T-helper 17 cell (primary cell): ENCODE measurements at places on chromosomes 16 and 17.

- no peak for DNase-seq
Measured at GRCh38 chr16:14129502-14129901, 58.4 kb downstream of the MRTFB start.

- no peak for DNase-seq
Measured at GRCh38 chr17:78053777-78054468, 74.6 kb downstream of the TMC6 start.

DNA sequence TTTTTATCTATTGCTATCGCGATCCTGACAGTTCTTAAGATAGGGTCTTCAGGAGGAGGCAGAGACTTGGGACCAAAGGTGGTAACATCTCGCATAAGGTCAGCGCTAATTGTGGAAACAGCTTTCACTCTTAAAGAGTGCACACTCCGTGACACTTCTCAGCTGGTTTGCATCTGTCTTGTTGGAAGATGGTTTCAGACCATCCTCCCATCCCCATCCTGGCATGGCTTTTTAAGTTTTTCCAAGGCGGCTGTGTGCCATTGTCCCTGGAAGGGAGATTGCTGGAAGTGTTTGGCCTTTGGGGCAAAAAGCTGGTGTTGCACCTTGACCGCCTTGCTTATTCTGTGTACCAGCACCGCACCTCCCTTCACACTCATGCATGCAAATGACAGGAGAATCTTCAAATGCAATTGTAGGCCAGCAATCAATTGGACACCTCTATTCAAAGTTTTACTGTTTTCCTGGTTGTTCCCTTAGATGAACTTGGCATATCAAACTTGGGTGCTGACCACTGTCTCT lies 1.5 kb downstream of the SOCS7 start:
- no peak for DNase-seq

DNA sequence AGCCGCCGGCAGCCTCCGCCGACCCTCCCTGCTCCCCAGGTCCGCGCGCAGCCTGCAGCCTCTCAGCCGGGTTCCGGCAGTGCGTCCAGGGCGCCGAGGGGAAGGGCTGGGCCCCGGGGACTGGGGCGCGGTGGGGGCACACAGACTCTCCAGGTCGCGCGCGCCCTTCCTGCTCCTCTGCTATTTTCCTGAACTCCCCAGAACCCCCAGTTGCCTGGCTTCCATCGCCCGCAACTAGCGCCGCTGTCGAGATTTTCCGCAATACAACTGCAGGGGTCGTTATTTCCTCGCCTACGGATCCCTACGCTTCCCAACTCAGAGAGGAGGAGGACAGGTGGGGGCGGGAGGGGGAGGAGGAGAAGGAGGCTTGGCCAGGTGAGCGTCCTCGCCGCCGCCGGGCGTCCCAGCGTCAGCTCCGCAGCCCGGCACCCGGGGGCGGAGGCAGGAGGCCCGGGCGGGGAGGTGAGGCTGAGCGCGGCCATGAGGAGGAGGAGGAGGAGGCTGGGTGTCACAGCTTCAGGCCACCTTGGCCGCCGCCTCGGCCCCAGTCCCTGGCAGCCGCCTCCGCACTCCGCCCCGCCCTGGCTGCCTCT lies at the start of gene CA10:
CA10 (minus strand) TSS at position 265 of the 593 bp plus-strand sequence.
- DNase-seq: no peak

DNA sequence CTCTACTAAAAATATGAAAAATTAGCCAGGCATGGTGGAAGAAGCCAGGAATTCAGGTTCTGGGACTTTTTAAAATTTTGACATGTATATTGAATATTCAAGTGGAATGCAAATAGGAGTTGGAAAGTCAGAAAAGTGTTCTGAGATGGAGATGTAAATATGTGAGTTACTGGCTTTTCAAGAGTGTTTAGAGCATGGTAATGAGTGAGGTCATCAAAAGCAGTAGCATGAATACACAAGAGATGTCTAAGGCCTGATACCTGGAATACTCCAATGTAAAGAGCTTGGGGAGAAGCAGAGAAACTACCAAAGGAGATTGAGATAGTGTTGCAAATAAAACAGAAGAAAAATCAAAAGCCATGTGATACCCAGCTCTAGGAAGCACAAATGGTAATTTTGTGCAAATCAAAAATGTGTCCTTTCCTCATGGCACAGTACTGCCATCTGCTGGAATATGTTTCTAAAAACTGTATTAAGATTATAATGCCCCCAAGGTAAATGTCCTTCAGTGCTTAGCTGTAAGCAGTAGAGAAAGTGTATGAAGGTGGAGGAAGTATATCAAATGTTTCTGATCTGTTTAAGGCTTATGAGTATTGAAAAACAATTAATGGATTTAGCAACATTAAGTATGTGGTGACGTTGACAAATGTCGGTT lies 908.4 kb downstream of the KCNJ18 start:
- DNase-seq: no peak

GRCh38 chr17:63954402-63955063 lies 18.2 kb downstream of the SCN4A start:
- no peak for DNase-seq

DNA sequence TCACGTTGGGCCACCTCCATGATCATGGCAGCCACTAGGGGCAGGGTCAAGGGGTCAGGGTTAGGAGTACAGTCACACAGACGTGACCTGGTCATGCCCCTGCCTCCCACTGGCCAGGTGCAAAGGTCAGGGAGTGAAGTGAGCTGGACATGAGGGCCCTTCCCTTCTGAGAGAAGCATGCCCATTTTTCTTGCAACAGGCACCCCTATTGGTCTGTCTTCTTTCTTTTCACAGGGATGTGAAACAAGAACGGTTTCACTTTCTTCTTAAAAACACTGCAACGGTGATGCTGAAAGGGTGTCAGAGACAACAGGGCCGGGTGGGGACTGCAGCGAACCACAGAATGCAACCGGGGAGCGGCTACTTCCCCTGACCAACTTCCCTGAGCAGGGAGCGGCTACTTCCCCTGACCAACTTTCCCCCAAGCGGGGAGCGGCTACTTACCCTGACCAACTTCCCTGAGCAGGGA lies 52.1 kb upstream of the DOC2B start:
- DNase-seq: no peak

DNA sequence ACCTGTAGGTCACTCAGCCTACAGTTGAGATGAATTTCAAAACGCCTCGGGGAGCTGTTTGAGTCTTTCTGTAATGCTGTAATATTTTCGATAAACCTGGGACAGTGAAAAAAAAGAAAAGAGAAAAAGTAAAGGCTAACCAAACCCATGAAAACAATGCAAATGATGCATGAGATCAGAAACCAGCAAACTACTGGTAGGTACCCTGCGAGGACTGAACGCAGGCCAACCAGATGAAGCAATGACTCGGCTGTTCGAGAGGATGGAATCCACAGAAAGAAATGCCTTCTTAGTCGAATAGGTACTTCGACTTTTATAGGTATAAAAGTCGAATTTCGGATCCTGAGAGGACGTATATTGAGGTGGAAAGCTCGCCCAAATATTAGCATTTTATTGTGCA lies 509 bp upstream of the ATAD5 start:
- no peak for DNase-seq

GRCh38 chr17:75927286-75927922 lies 13.4 kb downstream of the FBF1 start:
- DNase-seq: no peak

DNA sequence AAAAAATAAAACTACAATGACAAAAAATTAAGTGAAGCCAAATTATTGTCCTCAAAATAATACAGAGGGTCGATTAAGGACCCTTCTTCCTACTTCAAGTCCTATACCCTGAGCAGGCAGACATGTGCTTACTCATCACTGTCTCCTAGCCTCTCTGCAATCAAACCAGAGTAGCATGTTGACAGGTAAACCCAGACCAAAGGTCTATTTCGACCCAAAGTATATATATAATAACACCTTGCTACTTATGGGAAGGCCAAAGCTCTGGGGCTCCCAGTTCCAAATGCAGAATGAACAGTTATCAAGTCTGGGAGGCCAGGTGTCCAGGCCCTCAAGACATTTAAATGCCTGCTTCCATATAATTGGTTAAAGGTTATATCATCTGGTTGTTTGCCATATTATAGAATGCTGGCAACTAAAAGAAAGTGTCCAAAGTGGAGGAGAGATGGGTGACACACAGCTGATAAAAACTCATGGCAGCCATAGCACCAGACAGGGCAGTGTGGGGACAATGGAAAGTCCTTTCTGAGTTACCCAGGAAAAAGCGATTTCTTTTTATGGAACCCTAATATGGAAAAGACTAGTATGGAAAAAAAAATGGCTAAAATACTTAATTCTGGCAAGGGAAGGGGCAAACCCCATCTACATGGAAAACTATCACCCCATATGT lies 53.6 kb downstream of the N4BP1 start:
- no peak for DNase-seq

DNA sequence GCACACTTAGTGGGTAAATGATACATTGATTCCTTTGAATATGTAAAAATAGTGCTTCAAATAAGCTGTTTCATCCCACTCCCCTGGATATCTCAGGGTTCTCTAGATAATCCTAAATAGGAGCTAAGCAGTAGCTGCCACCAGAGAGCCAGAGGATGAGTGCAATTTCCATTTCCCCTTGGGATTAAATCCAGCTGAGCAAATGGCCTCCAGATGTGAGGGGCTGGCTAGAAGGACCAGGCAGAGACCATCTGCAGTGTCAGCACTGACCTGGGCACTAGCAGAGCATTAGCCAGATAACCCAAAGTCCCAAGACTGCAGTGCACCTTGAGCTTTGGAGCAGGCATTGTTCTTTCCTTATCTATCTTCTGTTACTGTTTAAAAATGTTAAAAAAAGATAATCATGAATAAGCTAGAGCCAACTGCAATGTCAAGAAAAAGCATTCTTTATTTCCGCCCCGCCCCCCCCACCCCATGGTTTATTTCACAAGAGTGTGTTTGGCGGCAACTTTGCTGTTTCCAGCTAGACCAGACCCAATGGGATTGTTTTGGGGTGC lies 19.5 kb downstream of the GPR179 start:
- DNase-seq: no peak

DNA sequence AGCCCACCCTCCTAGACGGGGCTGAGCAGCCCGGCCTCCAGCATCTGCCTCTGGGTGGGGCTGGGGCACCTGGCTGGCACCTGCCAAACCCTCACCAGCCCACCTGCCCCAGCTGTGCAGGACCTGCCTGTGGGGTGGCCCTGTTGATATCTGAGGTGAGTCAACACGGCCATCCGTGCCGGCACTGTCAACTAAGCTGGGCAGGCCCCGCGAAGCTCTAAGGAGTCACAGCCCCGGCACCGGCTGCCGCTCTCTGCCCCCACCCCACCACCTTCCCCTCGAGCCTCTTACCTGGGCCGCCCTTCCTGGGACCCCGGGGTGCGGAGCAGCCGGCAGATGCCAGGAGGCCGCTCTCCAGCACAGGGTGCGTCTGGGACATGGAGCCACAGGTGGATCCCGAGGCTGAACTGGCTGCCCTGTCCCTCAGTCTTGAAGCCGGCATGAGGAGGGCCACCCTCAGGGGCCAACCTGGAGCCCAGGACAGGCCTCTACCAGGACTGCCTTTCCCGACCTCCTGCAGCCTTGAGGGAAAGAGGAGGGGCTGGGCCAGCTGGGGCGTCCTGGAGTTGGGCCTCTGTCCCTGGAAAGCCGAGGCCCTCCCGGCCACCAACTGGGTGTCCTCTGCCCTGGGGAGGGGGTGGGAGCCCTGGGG lies 515 bp downstream of the CBFA2T3 start:
- no peak for DNase-seq

DNA sequence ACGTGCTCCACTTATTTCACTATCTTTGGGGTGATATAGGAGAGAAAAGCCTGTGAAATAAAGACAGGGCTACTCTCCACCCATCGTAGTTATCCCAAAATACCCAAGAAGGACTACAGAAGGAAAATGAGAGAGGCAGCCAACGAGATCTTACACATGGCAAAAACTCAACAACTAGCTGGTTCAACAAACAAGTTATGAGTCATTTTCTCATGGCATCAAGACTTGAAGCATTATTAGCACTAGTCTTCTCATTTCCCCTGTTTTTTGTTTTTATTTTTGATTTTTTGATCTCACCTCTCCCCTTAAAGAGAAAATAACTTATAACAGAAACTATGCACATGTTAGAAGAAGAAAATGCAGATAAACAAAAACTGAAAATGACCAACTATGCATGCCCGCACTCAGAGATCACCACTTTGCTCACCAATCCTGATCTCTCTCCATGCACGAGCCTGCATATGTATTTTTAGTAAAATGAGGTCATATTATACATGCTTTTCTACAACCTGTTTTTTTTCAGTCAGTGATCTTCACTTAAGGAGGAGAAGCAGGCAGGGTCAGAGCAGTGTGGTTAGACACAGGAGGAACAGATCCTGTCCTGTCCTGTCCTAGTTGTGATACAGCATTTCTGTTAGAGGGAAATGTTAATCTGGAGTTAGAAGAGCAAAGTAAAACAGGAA lies 22.8 kb downstream of the FAM117A start:
- DNase-seq: no peak

GRCh38 chr16:71590584-71590983 lies 13.7 kb upstream of the TAT start:
- DNase-seq: no peak

GRCh38 chr16:79261481-79261940 lies 339.0 kb downstream of the MAF start:
- DNase-seq: peak; percentile 48

DNA sequence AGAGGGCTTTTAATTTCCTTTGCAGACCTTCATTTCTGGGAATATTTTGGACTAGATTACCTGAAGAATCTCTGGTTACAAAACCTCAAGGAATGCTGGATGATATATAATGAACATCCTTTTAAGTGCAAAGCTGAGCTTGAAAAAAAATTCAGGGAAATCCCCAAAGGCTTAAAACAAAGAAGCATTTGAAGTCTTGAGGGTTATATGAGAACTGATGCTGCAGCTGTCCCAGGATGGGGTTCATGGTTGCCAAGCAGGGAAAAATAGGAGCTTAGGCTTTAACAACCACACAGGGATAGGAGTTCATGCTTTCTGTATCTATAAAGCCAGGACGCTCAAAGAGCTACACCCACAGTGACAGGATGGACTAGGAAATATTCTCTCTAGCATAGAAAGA lies 150.4 kb upstream of the IRX5 start:
- no peak for DNase-seq

DNA sequence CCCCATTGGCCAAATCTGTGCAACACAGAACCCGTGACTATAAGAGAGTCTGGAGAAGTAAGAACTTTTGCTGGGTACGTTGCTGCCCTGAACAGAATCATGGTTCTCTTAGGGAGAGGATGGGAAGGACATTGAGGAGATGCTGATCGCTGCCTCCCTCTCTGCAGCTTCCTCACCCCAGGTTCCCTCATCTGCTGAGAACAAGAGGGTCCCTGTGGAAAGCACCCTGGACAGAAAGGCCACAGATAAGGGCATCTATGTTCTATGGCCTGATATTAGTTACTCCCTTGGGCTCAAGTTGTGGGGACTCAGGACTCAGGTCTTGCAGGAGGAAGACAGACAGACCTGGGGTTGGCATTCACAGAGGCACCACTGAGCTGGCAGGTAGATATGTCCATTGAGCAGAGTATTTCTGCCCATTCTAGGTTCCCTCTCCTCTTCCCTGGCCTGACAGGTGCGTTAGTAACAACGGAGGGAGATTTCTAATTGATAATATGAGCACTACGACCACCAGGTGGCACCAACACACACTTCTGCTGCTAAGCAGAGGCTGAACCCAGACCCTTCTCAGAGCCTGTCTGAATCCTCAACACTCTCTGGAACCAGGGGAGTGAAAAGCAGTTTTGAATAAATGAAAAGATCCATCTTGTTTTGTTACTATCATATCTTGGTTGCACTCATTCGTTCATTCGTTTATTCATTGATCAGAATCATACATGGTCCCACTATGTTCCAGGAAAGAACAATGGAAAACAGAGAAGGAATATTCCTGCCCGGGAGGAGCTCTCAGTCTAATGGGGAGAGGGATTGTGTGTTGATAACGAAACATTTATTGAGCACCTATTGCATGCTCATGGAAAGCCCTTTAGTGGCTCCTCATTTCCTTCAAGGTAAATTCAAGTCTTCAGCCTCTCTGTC lies 56.4 kb downstream of the SLC6A2 start:
- peak; percentile 16 for DNase-seq
